Psoas muscle (tissue), 8 donors: ENCODE measurements at places on chromosomes 5 and 9.

GRCh38 chr9:119318371-119318770, 50.9 kb downstream of the BRINP1 start:
- no peak for DNase-seq

GRCh38 chr5:178839319-178839704, 20.4 kb upstream of the ZNF354B start:
- DNase-seq = peak; percentile 34

GRCh38 chr9:7862170-7862569, 62.6 kb upstream of the DMAC1 start:
- no peak for DNase-seq

GRCh38 chr5:149609640-149610219, 28.4 kb downstream of the ARHGEF37 start:
- DNase-seq = no peak

DNA sequence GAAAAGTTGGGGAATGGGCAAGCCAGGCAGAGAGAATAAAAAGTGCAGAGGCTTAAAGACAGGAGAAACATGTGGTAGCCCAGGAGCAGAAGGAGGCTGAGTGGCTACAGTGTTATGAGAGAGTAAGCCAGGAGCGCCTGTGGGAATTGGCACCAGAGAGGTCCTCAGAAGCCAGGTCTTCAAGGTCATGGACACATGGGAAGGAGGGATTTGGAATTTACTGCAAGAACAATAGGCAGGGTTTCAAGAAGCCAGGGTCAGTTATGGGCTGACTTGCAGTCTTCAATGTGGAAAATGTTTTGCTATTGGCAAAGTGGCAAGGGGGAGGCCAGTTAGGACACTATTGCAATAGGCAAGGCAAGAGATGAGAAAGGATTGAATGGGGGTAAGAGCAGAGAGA, 29.3 kb downstream of the ERAP1 start:
- DNase-seq = no peak
